ENCODE measurements at places on chromosomes 3 and 15.

- DNase-seq: no peak
These were observed 56.3 kb downstream of the CORO2B start for GRCh38 chr15:68635141-68635540.

DNA sequence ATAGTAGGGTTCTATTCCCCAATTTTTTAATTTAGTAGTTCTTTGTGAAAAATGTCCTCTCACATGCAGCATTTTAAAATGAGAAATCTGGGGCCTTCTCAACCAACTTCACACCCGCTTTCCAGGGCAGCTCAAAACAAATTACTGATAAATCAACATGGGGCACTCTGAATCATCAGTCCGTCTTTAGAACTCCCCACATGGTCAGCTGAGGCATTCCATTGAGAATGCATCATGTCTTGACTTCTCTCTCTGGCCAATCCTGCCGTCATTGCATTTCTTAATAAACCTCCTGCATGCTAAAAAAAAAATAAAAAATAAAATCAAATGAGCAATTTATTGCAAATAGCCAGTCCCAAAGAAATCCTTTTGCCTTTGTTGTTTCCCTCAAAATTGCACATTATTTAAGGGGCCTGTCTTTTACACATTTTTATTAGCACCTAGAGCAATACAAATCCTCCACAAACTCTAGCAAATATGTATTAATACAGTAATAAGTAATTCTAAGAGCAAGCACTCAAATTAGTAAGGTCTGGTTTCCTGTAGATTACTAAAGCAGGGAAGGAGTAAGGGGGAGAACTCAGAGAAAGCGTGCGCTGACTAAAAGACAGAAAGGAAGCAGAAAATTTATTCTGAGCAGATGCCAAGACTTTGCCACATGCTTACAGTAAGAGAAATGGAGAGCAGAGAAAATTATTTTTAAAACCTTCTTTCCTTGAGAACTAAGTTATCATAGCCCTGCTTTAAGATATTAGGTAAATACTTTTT is 175.7 kb downstream of the TNIK start:
- DNase-seq: peak; percentile 64

GRCh38 chr3:46884929-46885328 is 7.4 kb downstream of the PTH1R start:
- DNase-seq: no peak

- no peak for DNase-seq
These were observed 128.3 kb downstream of the PLCL2 start for GRCh38 chr3:17013050-17013449.

GRCh38 chr3:153210146-153210545 is 48.1 kb downstream of the RAP2B start:
- no peak for DNase-seq
